ENCODE measurements at places on chromosomes 1 and 21.

GRCh38 chr1:70438529-70438928, 27.5 kb downstream of the CTH start:
- no peak for DNase-seq

DNA sequence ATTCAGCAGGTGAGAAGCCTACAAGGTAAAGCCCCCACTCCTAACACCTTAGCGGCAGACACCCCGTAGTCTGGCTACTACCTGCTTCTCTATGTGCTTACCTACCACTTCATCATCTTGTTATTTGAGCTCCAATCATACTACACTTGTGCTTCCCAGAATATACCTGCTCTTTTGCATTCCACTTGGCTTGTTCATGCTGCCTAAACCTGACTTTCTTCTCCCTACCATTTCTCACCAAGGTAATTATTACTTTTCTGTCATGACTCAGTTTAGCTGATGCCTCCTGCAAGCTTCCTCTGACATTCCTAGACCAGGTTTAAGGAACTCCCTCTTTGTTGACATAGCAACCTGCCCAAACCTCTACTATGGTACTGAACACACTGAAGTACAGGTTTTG, 495.6 kb upstream of the C1orf87 start:
- DNase-seq: no peak

DNA sequence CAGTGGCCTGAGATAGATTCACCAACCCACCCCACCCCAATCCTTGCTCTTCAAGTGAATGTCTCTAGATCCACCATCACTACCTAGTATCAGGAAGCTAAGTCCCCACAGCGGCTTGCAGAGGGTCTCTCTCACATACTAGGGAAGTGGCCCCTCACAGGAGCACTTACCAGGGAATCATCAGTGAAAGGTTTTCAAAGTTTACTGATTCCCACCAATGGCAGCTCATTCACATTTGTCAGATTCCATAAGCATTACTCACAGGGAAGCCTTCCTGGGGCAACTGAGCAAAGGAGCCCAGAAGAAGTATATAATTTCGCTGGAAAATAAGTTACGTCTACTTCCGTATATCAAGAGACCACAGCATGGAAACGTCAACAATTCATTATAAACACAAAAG, 120.8 kb downstream of the GREM2 start:
- DNase-seq: no peak

GRCh38 chr1:14304381-14304865, 294.1 kb upstream of the KAZN start:
- peak; percentile 84 for DNase-seq

DNA sequence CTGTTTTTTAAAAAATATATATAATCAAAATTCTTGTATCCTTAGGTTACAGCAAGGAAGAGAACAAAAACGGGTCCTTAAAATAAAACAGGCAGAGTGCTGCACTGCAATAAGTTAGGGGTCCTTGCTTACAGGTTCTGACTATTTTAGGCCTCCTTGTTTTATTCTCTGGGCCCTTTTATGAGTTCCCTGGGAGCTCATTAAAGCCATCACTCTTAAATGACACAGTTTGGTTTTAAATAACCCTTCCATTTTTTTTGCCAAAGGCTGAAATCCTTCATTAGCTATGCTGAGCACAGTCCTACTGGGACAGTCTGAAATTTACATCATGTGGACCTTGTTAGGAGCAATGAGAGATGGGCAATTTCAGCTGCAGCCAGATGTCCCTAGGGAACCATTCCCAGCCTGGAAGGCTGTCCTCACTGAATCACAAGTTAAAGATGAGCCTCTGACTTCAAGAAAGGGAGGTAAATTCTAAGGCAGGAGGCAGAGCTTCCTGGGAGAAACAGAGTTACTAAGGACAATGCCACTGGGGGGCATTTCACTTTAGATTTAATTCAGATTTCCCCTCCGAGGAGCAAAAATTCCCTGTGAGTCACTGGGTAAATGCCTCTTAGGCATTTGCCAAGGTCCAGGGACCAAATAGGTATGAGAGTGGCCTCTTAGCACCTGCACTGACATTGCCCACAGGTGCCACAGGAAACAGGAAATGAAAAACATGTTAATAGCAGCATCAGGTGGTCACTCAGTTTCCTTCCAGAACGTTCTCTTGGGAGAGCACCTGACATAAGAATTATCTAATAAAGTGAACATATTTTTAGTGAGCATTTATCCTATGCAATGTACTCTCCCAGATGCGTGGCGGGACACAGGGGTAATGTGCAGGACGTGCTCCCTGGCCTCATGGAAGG, 3.8 kb upstream of the MUL1 start:
- DNase-seq: peak; percentile 20

GRCh38 chr1:175072099-175072951, 4.7 kb downstream of the TNN start:
- DNase-seq: peak; percentile 89

DNA sequence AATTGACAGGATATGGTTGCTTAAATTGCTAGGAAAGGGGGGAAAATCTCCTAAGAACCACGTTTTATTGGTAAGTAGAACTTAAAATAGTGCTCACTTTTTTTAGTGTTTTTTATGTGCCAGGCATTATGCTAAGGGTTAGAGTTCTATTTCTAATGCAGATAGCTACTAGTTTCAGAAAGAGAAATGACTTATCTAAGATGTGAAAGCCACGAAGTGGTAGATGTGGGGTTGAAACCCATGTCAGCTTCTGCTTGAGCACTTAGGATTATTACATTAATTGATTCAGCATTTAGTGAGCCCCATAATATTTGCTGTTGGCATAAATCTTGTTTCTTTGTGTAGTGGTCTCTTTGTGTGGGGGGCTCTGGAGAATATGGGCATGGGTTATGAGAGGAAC, 24.7 kb downstream of the CACHD1 start:
- DNase-seq: no peak

DNA sequence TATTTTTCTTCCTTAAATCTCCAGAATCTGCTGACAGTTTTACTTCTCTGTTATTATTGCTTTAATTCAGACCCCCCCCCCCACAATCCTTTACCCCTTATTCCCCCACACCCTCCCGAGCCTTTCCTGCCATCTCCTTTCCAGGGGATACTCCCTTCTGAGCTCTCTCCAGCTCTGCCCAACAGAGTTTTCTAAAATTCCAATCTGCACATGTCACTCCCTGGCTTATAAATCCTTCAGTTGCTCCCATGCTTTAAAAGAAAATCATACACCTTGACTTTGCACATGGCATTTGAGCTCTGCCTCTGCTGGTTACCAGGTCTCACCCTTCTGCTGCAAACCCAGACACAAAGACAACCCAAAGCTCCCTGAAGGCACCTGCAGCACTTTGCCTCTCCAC, 11.7 kb upstream of the EPS8L3 start:
- DNase-seq: no peak

DNA sequence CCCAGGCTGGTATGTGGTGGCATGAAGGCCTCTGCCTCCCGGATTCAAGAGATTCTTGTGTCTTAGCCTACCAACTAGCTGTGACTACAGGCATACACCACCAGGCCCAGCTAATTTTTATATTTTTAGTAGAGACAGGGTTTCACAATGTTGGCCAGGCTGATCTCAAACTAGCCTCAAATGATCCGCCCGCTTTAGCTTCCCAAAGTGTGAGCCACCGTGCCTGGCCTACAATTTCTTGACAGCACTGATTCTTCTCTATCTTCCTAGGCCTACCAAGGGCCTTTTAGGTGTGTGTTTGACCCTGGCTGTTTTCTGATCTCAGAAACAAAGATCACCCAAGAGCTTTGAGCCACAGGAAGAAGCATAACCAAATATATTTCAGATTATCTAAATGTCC, 540.8 kb upstream of the ADAMTS5 start:
- no peak for DNase-seq

GRCh38 chr1:54949053-54949452, 31.4 kb upstream of the TMEM61 start:
- DNase-seq: no peak

- no peak for DNase-seq
Measured at GRCh38 chr1:55279627-55280026, 64.5 kb upstream of the USP24 start.

DNA sequence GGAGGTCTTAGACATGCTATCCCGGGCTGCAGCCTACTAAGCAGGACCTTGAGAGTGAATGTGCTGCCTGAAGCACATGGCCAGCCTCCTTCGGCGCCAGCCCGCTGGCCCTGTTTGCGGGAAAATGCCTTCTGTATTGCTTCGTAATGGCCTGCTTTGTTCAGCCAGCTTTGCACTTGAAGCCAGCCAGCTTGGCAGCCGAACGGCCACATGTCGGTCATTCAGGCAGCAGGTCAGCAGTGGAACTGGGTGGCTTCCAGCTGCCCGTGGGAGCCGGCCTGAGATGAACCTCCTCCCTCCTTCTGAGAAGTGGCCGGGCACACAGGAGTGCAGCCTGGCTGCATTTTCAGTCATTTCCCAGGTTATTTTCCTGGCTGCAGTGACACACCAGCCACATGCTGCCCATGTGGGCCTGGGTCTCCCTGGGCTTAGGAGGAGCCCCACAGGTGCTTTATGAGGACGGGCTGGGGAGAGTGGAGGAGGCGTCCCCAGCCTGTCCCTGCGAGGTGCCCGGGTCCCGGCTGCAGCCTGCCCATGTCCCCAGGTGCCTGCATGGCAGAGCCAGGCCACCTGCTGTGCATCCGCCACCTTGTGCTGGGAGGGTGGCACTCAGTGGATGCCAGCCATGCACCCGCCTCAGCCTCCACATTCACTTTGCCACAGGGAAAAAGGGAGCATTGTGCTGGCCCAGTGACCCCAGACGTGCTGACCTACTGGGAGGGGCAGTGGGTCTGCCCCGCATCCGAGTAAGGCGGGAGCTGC, 103.5 kb downstream of the SIK1 start:
- no peak for DNase-seq

- DNase-seq: peak; percentile 69
Measured at GRCh38 chr1:15141935-15142539, 11.5 kb upstream of the TMEM51 start.

GRCh38 chr1:56331892-56332567, 247.3 kb downstream of the PLPP3 start:
- DNase-seq: no peak

DNA sequence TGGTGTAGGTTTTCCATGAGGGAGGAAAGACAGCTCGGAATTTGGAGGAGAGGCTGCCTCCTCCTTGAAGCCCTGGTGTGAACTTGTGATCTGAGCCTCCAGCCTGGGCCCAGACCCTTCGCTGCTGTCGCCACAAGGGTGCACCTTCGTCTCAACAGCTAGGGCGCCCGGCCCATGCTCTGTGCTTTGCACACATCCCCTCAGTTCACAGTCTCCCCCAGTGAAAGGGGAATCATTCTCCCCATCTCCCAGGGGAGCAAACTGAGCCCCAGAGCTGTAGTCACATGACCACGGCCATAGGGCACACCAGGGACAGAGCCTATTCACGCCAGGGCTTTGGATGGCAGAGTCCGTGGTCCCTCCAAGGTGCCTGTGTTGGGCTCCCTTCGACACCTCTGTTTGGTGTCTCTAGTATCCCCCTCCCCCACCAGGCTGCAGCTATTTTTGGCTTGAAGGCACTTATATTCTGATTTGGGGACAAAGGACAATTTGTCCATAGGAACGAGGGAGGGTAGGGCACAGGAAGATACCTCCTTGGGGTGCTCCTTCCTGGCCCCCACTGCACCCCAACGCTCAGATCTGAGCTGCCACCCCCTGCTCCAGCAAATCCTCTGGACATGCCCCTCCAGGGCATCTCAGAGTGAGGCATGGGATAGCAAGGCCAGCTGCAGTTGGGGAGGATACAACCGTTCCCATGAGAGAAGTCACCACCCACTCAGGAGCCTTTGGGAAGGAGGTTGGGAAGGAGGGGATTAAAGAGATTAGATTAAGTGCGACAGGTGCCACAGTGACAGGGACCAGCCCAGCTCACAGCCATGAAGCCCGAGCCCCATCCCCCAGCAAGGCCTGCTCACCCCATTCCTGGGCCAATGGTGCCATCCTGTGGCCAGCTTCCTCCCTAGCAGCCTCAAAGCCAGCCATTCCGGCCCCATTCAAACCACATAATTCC, 15.7 kb downstream of the MATN1 start:
- DNase-seq: no peak

All from fibroblast of skin of left quadriceps (primary cell).